Activated CD8-positive, alpha-beta memory T cell treated with anti-CD3 and anti-CD28 coated beads, Interleukin-2, amount 50 U/mL, for 48 hours (primary cell): ENCODE measurements at places on chromosomes 1 and 21.

- no peak for DNase-seq
These were observed 200.6 kb upstream of the HMCN1 start for GRCh38 chr1:185533596-185533995.

GRCh38 chr1:77039739-77040138 lies 172.5 kb downstream of the ST6GALNAC5 start:
- DNase-seq, result no peak

DNA sequence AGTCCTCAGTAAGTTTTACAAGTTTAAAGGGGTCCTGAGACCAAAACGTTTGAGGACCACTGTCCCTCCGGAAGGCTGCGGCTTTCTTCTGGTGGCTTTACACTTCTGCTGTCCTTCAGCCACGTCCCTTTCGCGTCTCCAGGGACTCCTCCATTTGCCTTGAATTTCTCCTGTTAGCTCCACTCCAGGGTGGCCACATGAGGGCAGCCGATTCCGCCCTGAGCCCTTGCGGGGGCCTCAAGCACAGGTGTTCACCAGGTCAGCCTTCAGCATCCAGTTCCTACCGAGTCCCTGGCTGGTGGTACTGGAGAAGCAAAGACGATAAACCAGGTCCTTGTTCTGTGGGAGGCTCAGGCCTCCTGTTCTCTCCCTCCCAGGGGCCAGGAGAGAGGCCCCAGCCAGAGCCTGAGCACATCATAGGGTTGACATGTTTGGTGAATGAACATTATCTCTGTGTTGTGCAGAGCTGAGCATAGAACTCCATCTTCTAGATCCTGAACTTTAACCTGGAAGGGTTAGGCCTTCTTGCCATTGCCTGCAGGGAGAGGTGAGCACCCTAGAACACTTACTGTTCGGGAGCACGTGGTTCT lies 27.4 kb upstream of the COQ8A start:
- peak; percentile 69 for DNase-seq

- no peak for DNase-seq
These were observed 115.1 kb upstream of the JUN start for GRCh38 chr1:58898739-58899586.

GRCh38 chr1:59640851-59641250 lies 173.9 kb upstream of the HOOK1 start:
- no peak for DNase-seq

GRCh38 chr1:220924331-220924970 lies 45.2 kb downstream of the HLX start:
- no peak for DNase-seq

DNA sequence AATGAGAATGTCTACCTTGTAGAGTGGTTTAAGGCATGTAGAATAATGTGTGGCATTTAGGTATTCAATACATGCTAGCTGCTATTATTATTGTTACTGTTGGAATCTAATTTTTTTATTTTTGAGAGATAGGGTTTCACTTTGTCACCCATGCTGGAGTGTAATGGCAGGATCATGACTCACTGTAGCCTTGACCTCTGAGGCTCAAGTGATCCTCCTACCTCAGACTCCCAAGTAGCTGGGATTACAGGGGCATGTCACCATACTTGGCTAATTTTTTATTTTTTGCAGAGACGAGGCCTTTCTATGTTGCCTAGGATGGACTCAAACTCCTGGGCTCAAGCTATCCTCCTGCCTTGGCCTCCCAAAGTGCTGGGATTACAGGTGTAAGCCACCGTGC lies 61.9 kb downstream of the EPB41 start:
- no peak for DNase-seq
